Pulmonary artery endothelial cell (primary cell): ENCODE measurements at places on chromosomes 5 and 9. TPM values are rescaled to one million over a fixed set of nuclear protein-coding genes. Genes with fewer than 3 reads are reported as not detected.

The AMBP gene
- not detected in 2 replicates for total RNA-seq

The IL12B gene
- not detected in 2 replicates for total RNA-seq

The OR1J2 gene
- total RNA-seq = not detected in 2 replicates

The FCN2 gene
- total RNA-seq = not detected in 2 replicates

The POLR3G gene
- 10.0 and 11.9 TPM in 2 replicates for total RNA-seq

The FOXD4L5 gene
- total RNA-seq = 0.11 and 0.13 TPM in 2 replicates

The SPINK4 gene
- total RNA-seq = not detected in 2 replicates

DNA sequence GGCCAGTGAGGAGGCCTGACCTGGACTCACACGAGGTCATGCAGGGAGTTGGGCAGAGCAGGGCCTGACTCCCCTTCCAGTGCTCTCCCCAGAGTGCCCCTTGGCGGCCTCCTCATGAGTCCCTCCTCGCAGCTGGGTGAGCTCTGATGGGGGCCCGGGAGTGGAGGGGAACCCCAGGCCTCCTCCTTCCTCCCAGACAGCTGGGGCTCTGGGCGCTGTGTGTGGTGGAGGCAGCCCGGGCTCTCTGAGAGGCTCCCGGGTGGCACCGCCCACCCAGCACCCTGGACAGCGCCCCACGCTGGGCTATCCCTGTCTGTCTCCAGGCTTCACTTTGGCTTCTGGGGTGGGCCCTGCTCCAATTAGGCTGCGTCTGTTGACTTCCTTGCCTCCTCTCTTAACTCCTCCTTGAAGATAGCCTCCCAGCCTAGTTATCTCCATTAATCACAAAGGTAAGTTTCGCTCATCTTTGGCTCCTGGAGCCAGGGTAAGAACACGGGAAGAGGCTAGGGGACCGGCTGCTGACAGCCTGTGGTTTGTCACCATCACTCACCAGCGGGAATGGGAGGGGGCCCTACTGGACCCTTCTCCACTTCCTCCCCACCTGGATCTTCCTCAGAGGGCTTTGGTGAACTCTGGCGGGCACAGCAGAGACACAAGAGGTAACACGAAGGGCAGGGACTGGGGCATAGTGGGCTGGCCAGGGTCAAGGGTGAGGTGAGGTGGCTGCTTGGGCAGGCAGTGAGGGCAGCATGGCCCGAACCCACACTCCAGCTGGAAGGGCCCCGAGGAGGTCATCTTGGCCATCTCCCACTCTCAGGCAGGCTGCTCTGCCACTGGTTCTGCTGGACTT is 13.1 kb downstream of the PSD2 start:
- no peak for DNase-seq

GRCh38 chr9:136189394-136190236 is 15.3 kb downstream of the LHX3 start:
- no peak for DNase-seq

- DNase-seq = no peak
Measured at GRCh38 chr5:175688352-175689146, 30.7 kb downstream of the HRH2 start.

DNA sequence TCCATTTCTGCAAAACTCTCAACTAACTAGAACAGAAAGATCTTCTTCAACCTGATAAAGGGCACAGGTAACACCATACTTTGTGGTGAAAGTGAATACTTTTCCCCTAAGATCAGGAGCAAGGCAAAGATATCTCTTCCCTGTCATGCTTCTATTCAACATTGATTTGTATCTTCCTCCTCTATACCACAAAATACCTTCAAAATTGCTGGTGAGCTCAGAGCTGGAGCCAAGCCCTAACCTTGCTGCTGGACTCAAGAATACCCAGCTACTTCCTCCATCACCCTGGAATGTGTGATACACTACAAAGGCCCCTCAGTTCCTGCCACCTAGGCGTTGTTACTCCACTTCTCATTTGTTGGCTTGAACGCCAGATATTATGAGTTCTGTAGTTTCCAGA is 499.0 kb downstream of the ACTL7B start:
- no peak for DNase-seq

DNA sequence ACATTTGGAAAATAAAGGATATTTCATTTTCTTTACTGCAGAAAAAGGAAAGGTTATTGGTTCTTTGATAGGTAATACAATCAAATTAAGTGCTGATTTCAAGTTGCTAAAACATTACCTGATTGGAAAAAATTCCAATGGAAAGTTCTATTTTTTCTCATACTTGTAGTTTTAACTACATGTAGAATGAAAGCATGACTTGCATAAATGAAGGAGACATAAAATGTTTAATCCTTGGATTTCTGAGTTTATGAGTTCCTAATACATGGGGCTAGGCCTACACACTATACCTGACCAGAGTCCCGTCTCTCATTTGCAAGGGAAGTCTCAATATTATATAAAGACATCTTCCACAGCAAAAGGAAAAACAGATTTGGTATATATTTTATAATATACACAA is 5.2 kb upstream of the MEIKIN start:
- DNase-seq = no peak

DNA sequence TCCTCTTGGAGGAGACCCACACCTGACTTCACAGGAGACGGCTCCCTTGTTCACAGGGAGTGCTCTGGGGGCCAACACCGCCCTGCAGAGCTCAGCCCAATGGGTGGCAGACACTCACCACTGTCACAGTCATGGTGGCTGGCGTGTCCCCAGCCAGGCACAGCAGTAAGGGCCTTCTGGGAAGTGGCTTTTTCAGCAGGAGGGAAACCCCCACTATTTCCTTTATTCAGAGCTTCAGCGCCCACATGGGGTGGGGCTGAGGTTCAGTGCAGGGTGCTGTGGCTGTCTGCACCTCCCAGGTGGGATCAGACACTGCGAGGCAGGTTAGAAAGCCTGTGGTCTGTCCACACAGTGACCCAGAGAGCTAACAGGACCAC is 3.6 kb upstream of the SNAPC4 start:
- no peak for DNase-seq

DNA sequence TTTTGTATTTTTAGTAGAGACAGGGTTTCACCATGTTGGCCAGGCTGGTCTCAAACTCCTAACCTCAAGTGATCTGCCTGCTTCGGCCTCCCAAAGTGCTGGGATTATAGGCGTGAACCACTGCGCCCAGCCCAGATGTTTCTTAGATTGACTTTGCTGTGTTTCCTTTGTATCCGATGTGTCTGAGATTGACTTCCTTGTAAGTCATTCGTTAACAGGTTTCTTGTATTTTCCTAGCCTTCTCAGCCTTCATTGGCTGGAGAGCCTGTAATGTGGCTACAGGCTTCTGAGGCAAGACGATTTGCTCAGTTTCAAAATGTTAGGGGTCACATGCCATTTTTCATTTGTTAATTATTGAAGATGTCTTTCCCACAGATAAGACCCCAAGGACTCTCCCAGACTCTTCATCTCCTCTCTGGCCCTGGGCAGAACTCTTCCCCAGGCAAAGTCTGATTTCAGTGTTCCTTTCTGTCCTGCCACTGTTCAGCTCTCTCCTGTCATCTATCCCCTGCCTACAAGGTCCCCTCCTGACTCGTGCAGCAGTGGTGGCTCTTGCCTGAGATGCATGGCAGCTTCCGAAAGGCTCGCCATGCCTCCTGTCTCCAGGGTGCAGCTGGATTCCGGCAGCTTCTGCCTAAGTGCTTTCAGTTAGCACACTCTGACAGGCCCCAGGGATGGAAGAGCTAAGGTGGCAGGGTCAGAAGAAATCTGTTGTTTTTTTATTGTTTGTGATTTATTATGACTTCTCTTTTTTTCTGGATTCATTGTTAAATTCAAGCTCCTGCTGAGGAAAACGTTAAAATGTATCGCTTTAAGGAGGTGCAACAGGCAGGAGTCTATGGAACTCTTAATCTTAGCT is 206.4 kb downstream of the AOPEP start:
- DNase-seq = no peak

- DNase-seq = no peak
Measured at GRCh38 chr5:36414869-36415282, 113.2 kb upstream of the RANBP3L start.

GRCh38 chr9:107674721-107675277 is 185.2 kb upstream of the KLF4 start:
- no peak for DNase-seq

DNA sequence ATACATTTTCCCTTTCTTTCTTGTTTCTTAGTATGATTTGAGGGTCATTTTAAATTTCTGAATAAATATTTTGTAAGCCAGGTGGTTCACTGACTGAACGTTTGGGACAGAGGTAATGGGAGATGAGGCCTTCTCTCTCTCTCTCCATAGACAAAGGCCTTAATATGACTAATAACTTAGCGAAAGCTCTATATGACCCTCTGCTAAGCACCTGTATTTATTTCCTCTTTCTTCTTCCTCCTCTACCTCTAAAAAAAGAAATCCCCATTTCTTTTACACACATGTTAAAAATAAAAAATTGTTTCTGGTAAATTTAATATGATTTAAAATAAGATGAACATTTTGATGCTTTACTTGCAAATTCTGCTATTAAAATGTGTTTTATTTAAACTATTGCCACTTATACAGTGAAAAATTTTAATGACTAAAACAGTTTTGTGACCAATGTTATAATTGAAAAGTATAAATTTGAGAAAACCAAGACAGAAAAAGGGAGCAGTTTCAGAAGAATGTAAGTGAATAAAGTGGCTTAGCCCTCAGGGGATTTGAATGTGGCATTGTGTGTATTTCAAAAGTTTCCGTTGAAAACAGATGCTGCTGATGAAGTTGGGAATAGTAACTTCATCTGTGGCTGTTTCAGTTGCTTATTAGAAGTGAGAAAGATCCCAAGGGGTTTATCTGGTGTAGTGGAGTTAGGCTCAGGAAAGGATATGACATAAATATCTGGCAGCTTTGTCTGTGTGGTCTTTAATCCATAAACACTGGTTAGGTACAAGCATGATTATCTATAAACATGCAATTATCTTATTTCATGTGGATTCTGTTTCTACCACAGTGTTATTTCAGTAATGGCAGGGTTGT is 128.6 kb upstream of the GRHPR start:
- DNase-seq = no peak

DNA sequence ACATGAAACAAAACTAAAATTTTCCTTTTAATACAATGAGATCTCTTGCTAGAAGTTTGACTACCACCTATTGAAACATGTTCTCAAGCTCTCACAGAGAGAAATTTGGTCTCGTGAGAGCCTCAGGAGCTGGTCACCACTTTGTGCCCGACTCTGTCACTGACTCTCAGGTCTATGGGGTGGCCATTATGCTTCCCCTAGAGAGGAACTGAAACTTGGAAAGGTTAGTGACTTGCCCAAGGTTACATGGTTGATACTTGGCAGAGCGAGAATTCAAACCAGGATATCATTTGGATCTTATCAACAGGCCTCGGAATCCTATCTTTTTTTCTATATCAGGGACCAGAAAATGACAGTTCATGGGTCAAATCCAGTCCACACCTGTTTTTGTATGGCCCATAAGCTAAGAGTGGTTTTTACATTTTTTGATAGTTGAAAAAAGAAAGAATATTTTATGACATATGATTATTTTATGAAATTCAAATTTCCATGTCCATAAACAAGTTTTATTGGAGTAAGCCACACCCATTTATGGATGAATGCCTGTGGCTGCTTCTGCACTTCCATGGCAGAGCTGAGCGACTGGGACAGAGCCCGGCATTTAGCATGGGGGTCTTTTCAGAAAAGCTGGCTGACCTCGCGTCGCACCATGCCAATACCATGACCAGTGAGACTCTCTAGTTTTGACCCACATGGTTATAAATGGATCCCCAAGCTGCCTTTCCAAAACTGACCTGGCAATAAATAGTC is 44.8 kb upstream of the EQTN start:
- DNase-seq = no peak

DNA sequence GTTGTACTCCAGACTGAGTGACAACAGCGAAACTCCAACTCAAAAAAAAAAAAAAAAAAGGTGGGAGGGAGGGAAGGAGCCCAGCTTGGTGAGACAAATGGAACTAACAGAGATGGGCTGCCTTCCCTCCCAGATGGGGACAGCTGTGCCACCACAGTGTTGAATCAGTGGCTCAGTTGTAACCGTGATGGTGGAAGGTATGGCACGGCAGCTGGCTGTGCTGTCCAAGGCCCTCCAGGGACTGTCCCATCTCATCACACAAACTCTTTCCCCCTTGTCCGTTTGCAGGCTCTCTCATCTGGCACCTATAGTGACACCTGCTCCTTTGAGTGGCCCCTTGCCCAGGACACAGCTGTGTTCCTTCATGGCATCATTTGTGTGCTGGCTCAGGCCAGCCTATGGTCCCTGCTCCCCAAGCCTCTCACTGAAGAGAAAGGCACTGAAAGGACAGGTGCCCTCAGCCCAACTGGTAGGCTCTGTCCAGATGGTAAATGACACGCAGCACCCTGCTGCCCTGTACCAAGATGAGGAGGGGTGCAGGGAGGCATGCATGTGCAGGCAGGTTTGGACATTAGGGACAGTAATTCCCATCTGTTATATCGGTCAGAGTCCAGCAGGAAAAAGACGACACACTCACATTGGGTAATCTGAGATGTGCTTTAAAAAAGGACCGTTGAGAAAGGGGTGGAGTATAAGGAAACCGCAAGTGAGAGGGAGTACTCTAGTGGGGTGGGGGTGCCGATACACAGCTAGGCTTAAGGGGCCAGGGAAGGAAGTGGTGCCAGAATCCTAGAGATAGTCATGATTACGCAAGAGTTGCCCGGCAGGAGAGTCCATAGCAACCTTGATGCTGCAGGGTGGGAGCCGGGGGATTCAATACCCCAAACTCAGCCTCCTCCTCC is 4.3 kb downstream of the SMIM33 start:
- DNase-seq = no peak

DNA sequence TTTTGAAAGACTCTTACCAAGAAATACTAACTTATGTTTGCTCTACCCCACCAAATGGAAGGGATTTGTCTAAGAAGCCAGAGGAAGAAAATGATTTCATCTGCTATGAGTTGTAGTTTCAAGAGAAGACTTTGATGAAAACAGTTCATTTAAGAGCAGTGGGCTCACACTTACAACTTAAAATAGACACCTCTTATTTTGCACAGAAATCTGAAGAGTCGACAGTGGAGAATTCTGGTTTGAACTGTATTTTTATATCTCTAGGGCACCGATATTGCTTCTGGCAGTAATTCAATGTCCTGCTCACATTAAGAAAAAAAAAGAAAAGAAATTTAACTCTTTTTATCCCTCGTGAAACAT is 1.9 kb upstream of the DAB2 start:
- DNase-seq = no peak

- no peak for DNase-seq
Measured at GRCh38 chr9:107119735-107120134, 163.3 kb upstream of the RAD23B start.

DNA sequence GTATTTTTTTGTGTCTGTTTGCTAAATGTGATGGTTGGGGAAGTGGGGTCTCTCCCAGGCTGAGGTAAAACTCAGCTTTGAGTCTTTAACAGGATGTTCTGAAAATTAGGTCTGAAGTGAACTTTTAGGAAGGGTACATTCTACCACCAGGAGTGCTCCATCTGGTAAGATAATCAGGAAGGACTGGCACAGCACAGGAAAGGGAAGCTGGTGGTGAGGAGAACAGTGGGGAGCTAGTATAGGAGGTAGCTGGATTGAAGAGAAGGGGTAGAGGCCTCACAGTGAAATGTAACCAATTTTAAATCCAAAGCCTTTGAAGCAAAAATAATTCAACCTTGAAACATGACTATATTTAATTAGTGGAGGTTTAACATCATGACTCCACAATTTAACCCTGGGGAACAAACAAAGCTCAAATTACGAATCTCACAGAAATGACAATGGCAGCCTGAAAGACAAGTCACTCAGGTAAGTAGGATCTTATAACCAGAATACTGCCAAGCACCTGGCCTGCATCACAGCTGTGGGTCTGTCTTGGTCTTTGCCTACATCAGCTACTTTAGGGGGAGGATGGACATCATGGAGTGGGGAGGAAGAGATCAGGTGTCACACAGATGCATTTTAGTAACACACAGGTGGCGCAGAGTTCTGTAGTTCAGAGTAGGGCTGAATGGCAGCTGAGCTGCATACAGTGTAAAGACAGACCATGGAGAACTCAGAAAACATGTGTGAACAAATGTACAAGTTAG is 445.3 kb downstream of the DMRT2 start:
- DNase-seq = no peak
